IPS-NIHi11 (cell line): ENCODE measurements at places on chromosomes 1 and 21.

DNA sequence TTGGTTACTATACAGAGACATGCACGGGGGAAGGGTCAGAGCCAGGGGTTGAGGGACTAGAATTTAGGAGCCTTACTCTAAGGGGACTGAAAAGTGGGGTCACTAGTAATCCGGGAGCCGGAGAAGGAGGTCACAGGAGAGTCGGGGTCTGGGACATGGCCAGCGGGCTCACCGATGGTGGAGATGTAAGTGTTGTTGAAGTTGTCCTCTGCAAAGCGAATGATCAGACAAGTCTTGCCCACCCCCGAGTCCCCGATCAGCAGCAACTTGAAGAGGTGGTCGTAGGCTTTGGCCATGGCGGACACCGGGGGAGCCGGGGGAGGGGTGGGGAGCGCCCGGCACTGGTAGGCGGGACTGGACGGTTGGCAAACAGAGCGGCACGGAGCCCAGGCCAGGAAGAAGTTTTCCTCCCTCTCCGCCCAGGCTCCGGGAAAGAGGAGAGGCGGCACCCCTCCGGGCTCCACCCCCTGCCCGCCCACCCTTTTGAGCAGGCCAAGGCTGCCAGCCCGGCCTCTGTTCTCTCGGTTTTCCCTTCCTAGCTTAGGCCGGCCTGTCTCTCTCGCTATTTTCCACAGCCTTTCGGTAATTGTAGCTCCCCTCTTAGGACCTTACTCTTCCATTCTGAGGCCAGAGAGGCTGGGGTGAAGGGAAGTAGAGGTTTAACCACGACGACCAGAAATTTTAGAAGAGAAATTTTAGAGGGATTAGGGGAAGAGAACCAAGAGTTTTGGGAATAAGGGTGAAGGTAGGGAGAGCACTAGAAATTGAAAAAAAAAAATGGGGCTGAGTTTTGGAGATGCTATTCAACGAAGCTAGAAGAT lies at the start of gene RAB13:
RAB13 (minus strand) TSS at position 399 of the 821 bp plus-strand sequence; CDS start at position 296, 103 bp downstream.
- DNase-seq = peak; percentile 89

GRCh38 chr1:29640428-29640785 lies 404.1 kb downstream of the PTPRU start:
- no peak for DNase-seq

DNA sequence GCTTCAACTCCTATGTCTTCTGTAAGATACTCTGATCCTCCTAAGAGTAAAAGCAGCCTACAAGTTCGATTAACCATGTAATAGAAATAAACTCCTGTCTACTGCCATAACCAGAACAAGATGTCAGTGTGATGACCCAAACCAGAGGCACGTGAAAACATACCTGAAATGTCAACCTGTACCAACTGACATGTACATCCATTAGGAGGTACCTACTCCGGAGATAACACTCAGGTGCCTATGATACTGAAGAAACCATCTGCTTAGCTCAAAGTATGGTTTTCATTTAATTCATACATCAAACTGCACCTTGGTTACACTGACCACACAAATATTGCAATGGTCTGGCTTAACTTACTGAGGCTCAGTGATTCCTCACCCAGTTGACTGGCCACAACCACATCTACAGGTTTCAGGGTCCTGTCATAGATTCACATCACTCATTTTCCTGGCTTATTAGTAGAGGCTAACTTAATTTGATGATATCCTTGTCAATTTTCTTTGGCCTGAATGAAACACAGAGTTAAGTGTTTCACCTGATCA lies 4.4 kb downstream of the ITPKB start:
- DNase-seq = no peak

- DNase-seq = no peak
Measured at GRCh38 chr1:157154291-157154690, 16.1 kb upstream of the ETV3 start.

DNA sequence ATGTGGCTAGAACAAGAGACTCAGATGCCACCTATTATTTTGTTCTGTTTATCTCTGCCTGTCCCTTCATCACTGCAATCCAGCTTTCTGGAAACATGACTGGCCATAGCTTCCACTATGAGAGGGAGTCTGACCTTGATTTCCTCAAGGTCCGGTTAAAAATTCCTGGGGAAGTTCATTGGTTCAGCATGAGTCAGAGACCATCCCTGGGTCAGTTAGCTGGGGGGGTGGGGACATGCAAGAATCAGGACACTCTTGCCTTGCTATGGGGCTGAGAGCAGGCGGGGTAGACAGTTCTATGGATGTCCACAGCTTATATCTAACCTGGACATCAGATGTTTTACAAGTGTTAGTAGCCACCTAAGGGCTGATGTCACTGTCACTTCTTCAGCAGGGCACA lies 81.1 kb downstream of the TENT5C start:
- no peak for DNase-seq

GRCh38 chr21:34826836-34827235 lies 158.0 kb downstream of the CLIC6 start:
- no peak for DNase-seq

GRCh38 chr1:210663730-210664573 lies 335.2 kb downstream of the HHAT start:
- DNase-seq = no peak

- no peak for DNase-seq
Measured at GRCh38 chr1:171883849-171884248, 42.6 kb downstream of the DNM3 start.

DNA sequence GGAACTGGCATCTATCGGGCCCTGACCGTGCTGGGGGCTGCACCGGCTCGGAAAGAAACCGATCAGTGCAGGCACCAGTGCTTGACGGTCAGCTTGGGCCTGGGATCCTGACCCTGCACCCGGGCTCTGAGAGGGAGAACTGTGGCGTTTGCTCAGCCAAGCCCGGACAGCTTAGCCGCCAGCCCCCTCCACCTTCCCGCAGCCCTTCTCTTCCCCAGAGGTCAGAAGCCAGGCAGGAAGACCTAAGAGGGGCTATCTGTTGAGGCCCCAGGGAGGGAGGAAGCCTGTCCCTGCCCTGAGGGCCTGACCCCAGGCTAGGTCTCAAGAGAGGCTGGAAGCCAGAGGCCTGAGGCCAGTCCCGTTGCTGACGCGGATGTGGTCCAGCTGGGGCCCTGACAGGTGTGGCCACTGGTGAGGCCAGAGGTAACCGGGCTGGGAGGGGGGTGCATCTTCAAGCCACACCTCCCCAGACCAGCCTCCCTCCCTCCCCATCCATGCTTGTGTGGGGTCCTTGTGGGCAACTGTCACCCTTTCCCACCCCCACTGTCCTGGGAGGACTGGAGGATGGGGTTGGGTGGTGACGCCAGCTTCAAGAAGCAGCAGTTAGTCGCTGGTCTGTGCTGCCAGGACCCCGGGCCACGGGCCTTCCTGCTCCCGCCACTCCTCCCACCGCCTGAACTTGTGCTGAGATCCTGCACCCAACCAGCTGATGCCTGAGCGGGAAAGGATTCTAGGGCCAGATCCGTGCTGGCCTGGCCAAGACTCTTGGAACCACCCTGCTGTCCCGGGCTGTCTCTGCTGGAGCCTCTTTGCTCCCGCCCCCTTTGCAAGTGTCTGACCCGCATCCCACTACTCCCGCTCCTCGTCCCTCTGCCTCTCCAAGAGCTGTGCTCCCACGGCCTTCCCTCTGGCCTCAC lies 2.6 kb upstream of the DVL1 start:
- no peak for DNase-seq

- no peak for DNase-seq
Measured at GRCh38 chr1:170498876-170499275, 33.1 kb upstream of the GORAB start.

DNA sequence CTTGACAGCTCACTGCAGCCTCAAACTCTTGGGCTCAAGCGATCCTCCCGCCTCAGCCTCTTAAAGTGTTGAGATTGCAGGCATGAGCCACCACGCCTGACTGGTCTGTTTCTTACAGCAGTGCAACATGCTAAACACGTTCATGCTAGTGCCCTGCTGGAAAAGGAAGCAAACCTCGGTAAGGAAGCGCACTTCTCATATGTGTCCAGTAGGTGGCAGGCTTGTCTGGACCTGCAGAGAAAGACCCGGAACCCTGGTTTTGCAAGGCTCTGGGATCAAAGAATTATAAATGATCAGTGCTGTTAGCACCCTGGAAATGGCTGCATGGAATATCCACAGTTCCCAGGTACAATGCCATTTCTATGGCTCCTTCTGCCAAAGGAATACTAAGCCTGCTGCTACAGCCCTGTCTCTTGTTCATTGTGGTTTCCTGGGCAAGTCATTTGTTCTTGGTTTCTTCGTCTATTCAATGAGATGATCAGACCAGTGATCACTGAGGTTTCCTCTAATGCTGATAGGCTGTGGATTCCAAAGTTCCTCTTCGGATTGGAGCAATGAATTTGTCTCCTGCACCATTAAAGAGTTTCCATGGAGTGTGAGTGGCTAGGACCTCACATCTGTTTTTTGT lies 15.9 kb downstream of the RNU5D-1 start:
- peak; percentile 84 for DNase-seq

- DNase-seq = no peak
Measured at GRCh38 chr1:119929643-119930315, 33.5 kb upstream of the ADAM30 start.

GRCh38 chr1:231460614-231461013 lies 38.5 kb upstream of the EGLN1 start:
- DNase-seq = no peak

GRCh38 chr1:150235294-150235851 lies 539 bp downstream of the ANP32E start:
- DNase-seq = peak; percentile 23

GRCh38 chr1:115428256-115428655 lies 90.2 kb upstream of the NGF start:
- no peak for DNase-seq

GRCh38 chr1:228391411-228392020 lies 15.1 kb downstream of the TRIM11 start:
- no peak for DNase-seq

DNA sequence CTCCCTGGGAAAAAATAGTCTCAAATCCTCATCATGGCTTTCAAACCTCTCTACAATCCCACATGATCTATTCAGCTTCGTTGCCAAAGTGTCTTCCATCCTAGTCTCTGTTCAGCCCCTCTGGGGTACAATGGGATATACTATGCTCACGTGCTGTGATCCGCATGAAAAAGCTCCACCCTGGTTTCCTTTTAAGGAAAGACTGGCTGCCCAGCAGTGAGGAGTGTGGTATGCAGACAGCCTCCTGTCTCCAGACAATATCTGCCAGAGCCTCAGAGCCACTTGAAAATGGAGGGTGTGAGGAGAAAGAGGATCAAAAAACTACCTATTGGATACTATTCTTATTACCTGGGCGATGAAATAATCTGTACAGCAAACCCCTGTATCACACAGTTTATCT lies 194.5 kb downstream of the LHX8 start:
- DNase-seq = peak; percentile 40

DNA sequence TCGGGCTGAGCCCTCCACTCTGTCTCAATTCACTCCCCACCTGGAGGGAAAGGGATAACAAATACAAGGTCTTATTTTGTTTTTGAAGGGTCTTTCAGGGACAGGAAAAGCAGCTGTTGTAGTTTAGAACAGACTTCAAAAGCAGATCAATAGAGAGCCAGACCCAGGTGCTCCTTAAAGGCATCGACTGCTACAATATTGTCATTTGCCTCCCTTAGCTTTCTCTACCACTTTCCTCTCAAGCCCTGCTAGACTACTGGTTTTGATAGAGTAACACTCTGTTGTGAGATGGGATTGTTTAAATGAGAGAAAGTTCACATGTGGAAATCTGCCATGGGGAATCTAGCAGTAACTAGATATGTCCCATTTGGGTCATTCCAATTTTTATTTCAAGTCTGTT lies 24.0 kb downstream of the RGS7 start:
- no peak for DNase-seq

DNA sequence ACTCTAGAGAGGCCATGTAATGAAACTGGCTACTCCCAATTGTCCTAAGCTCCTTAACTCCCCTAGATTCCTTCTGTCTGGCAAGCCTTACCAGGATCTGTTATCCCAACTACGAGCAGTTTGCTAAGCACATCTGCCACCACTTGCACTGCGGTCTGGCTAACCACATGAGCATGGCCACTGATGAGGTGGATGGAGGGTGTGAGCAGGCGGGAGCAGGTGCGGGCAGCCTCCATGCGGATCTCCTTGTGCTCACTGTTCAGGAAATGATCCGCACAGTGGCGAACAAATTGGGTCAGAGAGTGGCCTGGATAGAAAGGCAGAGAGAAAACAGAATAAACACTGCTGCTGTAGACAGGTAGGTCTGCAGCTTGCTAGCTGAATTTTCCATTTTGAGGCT lies 24.0 kb downstream of the MTOR start:
- DNase-seq = no peak

GRCh38 chr1:115839679-115840237 lies 1.2 kb downstream of the NHLH2 start:
- DNase-seq = no peak

- DNase-seq = no peak
Measured at GRCh38 chr21:25980710-25981109, 189.9 kb downstream of the APP start.

DNA sequence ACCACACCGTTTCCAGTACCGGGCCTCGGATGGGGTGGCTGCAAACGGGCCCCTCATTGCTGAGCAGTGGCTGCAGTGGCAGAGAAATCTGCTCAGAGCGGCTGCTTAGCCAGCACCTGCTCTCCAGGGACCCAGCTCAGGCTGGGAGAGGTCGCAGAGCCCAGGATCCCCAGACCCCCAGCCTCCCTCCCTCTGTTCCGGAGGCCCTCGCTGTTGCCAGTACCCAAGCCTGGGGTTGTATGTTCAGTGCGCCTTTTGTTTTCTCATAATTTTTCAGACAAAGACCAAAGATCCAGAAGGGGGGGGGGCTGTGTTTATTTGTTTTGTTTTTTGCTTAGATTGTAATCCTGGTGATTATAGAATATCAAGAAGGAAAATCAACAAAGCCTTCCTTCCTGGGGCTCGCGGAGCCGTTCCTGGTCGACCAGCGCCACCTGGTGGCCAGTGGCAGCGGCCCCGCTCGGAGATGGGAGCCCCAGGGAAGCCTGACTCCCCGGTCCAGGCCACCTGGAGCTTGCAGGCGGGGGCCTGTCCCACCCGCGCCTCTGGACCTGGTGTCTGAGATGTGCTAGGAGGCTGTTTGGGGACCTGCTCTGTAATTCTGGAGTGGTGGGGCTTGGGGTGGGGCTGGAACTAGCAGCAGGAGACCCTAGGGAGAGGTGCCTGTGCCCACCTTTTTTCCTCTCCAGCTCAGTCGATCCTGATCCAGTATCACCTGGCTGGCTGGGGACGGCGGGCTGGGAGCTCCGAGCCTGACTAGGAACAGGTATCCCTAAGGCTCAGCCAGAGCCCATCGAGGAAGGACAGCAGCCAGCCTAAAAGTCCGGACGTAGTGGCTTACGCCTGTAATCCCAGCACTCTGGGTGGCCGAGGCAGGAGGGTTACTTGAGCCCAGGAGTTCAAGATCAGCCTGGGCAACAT lies 123.9 kb upstream of the VAMP3 start:
- DNase-seq = peak; percentile 95

GRCh38 chr1:221723848-221724236 lies 18.0 kb downstream of the DUSP10 start:
- DNase-seq = no peak

GRCh38 chr1:234322979-234323378 lies 50.3 kb upstream of the COA6 start:
- peak; percentile 58 for DNase-seq

- no peak for DNase-seq
Measured at GRCh38 chr21:39552856-39553255, 59.9 kb upstream of the B3GALT5 start.
